Hematopoietic multipotent progenitor cell treated with erythropoietin and hydrocortisone succinate and interleukin-3 and kit ligand, for 17 days (in vitro differentiated cells): ENCODE measurements at places on chromosomes 6 and 20.
A peak's percentile ranks its signal among the peaks of the same experiment; 100 is the strongest.

- no peak for DNase-seq
Measured at GRCh38 chr6:50816947-50817645, 1.6 kb upstream of the TFAP2B start.

- DNase-seq = no peak
Measured at GRCh38 chr6:105898286-105898685, 187.8 kb upstream of the PRDM1 start.

- no peak for DNase-seq
Measured at GRCh38 chr6:129251669-129252376, 368.9 kb downstream of the LAMA2 start.

DNA sequence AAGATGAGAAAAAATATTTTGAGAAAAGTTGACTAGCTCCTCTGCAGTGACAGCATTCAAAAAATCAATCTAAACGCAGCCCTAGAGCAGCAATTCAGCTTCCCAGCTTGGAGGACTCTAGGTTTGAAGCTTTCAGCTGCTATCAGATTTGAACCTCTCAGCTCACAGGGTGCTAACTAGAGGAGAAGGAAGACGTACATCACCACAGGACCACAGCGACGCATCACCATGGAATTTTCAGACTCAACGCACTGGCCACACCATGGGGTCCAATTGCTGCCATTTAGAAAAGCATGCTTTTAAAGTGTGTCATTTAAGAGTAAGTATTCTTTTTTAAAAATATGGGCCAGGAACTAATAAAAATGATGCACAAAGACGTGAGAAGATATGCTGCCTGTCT is 45.0 kb upstream of the FUCA2 start:
- no peak for DNase-seq

DNA sequence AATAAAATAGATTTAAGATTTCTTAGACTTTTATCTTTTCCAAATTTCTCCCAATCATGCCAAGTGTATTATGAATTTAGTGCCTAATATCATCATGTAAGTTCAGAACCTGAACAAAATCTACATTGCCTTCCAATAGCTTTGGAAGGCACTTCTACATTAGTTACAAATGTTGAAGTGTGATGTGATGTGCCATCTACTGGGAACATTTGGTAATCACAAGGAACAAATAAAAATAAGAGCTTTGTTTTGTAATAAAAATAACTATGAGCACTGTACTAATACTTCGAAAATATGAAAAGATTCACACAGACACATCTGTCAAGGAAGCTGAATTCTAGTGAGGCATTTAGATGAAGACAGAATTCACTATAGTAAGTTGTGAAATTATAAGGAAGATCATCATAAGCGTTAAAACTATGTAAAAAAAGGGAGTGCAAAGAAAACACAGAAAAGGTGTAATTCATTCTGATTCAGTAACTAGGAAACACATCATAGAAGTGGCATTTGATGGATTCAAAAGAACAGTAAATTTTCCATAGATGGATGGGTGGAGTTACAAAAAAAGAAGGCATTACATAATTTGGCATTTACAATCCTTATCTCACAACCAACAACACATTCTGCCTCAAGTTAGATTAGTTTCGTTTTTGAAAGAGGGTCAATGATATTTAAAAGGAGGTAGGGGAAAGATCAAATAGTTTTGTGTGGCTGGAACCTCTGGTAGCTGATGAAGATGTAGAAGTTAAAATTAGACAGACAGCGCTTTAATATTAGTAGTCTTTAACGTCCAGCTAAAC is 161.0 kb downstream of the ASCC3 start:
- DNase-seq = peak; percentile 68

DNA sequence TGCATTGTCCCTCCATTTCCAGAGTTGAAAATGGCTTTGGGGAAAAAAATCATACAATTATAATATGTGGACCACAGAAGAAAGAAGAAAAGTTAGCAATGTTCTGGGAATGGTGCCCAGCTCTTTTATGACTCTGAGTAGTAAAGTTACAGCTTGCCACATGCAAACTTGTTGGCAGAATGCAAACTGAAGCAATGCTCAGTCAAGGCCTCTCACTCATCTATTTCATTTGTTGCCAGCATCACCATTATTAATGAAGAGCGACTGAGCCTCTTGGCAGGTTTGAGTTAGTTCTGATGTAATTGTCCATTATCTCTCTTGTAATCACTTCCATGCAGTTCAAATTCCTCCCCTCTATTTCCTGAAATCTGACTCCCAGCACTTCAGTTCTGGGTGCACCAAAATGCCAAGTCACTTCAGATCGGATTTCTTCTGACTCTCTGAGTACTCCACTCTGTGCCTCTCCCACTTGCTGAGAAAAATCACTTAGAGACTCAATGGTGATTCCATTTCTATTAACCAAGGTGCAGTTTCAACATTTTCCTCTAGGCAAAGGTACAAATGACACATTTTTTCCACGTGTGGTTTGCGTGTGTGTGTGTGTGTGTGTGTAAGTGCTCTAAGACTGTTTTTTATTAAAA is 154.4 kb upstream of the STMND1 start:
- DNase-seq = no peak

DNA sequence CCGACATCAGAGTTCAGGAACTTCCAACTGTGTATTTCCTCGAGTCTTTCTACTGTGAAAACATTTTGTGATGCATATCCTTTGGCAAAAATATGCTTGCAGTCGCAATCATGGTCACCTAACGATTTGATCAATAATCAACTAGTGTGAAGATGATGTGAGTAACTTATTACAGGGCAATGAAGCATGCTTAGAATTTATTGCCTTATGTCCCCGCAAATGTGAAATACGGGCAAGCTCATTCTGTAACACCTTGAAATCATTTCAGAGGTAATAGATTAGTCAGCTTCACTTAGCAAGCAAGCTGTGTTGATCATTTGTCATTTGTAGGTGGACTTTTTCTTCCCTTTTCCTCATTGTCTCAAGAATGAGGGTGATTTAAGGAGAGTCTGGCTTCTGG is 67.9 kb upstream of the DOK5 start:
- DNase-seq = no peak

GRCh38 chr6:132144456-132144855 is 193.3 kb upstream of the CCN2 start:
- DNase-seq = no peak

DNA sequence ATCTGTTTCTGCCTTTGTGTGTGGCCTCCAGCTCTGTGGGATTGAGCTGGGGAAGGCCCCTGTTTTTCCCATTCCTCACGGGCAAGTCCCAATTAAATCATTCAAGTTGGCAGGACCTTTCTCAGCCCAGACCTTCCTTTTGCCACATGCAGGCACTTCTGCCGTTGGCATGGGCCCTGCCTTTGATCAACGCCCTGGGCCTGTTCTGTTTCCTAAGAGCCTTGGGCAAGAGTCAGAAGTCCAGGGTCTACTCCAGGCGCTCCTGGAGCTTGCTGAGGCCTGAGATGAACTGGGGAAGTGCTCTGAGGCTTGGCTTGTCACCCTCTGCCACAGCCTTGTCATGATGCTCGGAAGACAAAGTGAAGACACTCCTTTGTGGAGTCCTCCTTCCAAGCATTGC is 7.1 kb downstream of the IP6K3 start:
- no peak for DNase-seq

GRCh38 chr6:31251261-31251660 is 20.6 kb downstream of the HLA-C start:
- no peak for DNase-seq

DNA sequence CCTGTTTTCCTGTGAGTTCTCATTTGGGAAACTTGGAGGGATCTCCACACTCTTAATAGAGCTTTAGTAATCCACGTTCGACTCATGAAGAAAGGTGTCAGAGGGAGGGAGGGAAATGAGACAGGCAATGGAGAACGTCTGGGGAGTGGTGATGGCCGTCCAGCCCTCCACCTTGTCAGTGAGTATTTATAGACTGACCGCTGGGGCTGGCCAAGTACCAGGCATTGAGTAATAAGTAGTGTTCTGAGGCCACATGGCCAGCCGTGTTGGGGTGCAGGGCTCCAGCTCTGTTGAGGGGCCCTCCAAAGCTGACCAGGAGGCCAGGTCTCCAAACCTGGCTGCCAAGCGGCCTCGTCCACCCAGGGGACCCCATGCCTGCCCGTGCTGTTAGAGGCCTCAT is 11.3 kb upstream of the DSN1 start:
- no peak for DNase-seq
